ENCODE measurements at places on chromosomes 4 and X. TPM values are rescaled to one million over a fixed set of nuclear protein-coding genes. Genes with fewer than 3 reads are reported as not detected.

JCHAIN gene
- total RNA-seq: not detected

ETDA gene
- not detected for total RNA-seq

NR3C2 gene
- 30.7 TPM for total RNA-seq

HMX1 gene
- not detected for total RNA-seq

TMEM150C gene
- total RNA-seq: 5.9 TPM

CENPI gene
- total RNA-seq: 17.7 TPM

SPANXD gene
- total RNA-seq: not detected

BMPR1B gene
- 3.2 TPM for total RNA-seq

MTCP1 gene
- 2.9 TPM for total RNA-seq

SSX3 gene
- total RNA-seq: not detected

C4orf54 gene
- 0.10 TPM for total RNA-seq

SETD7 gene
- total RNA-seq: 78.1 TPM

TMEM255A gene
- not detected for total RNA-seq

CXorf51B gene
- total RNA-seq: not detected

NUP62CL gene
- not detected for total RNA-seq

CPE gene
- total RNA-seq: 4.6 TPM

EDNRA gene
- total RNA-seq: under 0.01 TPM

PCDH19 gene
- total RNA-seq: 2.0 TPM

CENPVL1 gene
- not detected for total RNA-seq

F8A2 gene
- not detected for total RNA-seq

GPAT3 gene
- total RNA-seq: 6.7 TPM

TMPRSS11F gene
- total RNA-seq: not detected

WDR44 gene
- 28.6 TPM for total RNA-seq

PAK3 gene
- 0.29 TPM for total RNA-seq

UGT2B17 gene
- not detected for total RNA-seq

PF4V1 gene
- not detected for total RNA-seq

ERVMER34-1 gene
- not detected for total RNA-seq

SSX1 gene
- not detected for total RNA-seq

IL15 gene
- total RNA-seq: 0.65 TPM

CYLC1 gene
- total RNA-seq: not detected

NXF2B gene
- not detected for total RNA-seq

DSPP gene
- total RNA-seq: not detected
